ENCODE measurements at places on chromosomes 6 and 20.

GRCh38 chr6:134850721-134851305 lies 99.1 kb downstream of the ALDH8A1 start:
- no peak for DNase-seq

GRCh38 chr6:73121421-73121993 lies 103.8 kb downstream of the KHDC1L start:
- DNase-seq = no peak

DNA sequence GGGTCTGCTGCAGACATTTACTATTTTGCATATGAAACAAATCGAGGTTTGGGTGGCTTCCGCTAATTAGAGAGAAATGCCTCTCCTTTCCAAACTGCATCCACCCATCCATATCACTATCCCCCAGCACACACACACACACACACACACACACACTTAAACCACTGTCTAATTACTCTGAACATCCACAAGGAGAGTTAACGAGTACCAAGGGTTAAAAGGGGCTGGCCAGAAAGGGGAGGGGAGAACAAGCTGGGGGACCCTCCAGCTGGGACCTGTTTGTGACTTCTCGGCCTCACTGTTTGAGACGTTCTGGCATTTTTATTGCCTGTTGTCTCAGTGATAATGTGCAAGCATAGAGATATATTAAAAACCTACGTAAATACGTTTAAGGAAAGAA lies 261.2 kb downstream of the FOXC1 start:
- DNase-seq = no peak

GRCh38 chr6:24967211-24967610 lies 31.5 kb upstream of the RIPOR2 start:
- DNase-seq = no peak

- no peak for DNase-seq
Measured at GRCh38 chr6:48678390-48678789, 567.4 kb upstream of the PTCHD4 start.

DNA sequence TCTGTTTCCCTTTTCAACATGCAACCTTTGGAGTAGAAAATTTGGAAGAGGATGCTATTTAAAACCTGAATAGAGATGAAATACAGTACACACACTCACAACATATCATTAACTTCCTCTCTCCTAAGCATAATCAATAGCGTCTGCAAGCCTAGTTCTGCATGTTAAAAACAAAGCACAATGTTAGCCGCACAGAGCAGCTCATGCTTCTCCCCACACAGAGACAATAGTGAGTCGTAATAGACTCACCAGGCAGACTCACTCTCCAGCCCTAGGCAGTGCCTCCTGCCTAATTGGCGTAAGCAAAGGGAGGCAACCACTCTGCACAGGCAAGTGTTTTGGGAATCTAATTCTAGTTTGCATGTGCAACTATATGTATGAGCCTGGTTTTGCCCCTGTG lies 45.8 kb upstream of the ARID1B start:
- no peak for DNase-seq

DNA sequence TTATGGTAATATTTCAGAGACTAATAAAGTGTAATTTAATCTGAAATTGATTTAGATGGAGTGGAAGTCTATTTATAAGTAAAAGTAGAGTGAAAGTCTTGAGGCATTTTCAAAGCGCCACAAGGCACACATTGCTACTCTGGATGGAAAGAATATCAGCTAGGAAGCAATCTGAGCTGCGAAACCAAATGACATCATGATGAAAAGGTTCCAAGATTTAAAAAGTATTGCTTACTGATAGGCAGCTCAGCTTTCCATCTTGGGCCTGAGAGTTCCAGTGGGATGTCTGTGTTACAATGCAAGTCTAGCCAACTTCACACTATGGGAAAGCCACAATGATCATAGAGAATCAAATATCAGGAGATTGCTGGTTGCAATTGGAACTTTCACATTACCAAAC lies 126.9 kb upstream of the VGLL2 start:
- DNase-seq = no peak

DNA sequence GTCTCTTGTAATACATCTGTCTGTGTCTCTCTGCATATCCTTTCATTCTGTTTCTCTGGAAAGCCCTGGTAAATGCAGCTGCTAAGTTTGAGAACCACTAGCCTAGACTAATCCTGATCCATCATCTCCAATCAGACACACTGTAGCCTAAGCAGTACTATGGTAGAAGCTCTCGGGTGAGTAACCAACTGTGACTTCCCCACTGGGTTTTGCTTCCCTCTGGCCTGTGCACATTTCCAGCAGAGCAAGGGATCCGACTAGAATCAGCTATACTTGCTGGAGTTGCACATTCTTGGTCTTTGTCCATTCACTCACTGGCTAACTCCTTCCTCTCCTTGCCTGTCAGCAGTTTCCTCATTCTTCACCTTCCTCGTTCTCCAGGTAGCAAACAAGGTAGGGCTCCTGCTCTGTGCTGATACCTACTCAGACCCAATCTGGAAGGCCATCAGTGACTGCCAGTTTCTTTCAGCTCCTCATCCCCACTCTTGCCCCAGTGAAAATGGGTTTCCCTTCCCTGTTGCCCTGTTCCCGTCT lies 184.2 kb downstream of the PLCB4 start:
- DNase-seq = no peak

- no peak for DNase-seq
Measured at GRCh38 chr6:125002406-125002741, 40.1 kb downstream of the RNF217 start.

DNA sequence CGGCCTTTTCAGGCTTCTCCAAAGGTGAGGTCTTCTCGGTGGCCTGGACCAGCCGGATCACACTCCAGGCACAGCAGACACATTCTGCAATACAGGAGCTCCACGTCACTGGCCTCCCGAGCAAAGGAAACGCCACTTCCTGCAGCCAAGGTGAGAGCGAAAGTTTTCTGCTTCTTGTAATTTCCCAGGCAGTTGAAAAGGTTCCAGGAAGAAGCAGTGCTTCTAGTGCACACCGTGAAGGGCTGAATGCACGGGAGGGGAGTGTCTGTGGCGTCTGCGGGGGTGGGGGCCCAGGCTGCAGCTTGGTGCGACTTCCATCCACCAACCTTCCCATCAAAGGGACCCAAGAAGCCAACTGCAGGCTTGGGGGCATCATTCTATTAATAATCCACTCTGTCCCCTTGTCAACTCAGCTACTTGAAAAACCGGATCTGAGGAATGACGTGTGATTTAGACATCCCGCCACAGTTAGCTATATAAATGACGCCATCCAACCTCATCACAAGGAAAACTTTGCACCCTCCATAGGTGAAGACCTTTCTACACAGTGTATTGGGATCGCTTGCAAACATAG lies 61.1 kb downstream of the NFATC2 start:
- DNase-seq = no peak

DNA sequence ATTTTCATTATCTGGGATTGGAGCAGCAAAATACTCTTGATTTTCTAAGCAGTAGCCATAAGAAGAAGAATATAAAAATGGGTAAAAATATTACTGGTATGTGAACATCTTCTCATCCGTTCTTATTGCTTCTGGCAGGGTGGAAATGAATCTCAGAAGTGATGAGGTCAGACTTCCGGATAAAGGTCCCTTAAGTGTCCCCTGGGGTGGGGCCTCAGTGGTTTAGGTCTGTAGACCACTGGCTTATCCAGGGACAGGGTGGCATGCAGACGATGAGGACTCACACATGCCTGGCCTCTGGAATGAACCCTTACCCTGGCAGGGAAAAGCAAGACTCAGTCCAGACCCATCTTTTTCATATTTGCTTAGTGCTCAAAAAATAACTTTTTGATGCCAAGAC lies 143.3 kb downstream of the UST start:
- DNase-seq = no peak

DNA sequence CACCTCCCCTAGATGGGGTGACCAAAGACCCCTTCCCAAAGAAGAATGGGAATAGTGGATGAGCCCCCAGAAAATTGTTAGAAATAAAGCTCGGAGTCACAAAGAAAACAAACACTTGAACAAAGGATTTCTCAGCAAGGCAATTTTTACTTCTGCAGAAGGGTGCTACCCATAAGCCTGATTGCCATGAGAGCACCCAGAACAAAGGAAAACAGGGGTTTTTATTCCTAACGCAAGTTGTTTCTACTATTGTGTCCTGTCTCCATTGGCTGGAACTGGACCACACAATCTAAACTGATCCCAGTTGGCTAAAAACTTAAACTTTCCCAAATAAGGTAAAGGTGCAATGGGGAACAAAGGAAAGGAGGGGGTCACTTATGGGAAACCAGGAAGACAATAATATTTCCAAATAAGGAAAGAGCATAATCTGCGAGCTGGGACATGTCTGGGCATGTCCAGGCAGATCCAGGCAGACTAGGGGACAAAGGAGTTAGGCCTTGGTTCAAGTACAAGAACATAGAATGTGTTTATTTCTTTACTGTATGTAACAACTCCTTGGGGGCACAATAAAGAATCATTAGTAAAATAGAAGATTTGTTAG lies 20.0 kb downstream of the HLA-B start:
- DNase-seq = no peak

GRCh38 chr6:35165630-35166071 lies 24.5 kb upstream of the TCP11 start:
- DNase-seq = no peak

DNA sequence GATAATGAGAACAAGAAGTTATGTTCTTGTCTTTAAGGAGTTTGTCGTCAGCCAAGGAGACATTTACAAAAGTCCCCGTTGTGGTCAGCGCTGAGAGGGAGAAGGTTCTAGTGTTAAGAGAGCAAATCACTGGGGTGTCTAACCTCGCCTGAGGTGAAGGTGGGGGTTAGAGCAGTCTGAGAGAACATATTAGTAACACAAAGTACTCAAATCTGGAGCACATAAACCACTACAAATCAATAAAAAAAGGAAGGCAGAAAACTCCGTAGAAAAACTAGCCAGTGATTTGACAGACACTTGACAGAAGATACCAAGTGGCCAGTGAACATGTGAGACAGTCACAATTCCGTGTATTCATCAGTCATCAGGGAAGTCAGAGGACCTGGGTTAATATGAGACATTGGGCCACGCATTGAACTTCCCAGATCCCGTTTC lies 45.4 kb downstream of the CDS2 start:
- no peak for DNase-seq

DNA sequence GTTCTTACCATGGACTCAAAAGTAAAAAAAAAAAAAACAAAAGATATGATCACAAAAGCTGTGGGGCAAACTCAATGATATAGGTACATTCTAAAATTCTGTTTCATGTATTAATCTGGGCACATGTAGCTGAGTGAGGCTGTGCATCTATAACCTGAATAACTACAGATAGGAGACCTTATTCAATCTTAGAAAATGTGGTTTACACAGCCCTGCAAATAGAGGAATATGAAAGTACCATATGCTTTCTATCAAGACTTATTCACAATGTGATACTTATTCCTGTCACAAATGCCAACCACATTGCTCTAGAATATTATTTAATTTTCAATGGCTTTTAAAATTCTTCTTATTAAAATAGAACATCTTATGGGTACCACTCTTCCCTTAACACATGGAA lies 3.1 kb upstream of the SPACA1 start:
- DNase-seq = no peak

DNA sequence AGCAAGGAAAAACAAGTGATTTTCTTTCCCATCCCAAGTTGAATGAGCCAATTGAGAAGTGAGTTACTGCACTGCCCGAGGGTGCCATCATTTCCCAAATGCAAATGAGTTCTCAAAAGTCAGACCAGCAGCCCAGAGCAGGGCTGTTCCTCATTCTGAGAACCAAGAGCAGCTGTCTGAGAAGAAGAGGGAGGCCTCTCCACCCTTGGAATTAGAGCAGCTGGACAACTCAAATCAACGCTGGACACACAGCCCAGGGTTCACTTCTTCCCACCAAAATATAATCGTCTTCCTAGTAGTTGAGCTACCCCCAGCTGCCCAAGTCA lies 4.6 kb upstream of the PREX1 start:
- DNase-seq = no peak

DNA sequence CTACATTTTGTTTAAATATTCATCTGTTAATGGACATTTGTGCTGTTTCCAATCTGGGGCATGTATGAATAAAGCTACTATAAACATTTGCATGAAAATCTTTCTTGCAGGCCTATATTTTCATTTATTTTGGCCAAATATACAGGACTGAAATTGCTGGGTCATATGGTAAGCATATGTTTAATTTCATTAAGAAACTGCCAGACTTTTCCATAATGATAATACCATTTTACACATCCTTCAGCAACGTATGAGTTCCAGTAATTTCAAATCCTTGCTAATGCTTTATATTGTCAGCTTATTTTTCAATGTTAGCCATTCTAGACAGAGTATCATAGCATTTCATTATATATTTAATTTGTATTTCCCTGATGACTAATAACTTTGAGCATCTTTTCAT lies 51.0 kb downstream of the GPR6 start:
- DNase-seq = no peak

GRCh38 chr20:12410783-12411182 lies 493.1 kb downstream of the BTBD3 start:
- no peak for DNase-seq

GRCh38 chr6:170128346-170128745 lies 162.5 kb downstream of the DLL1 start:
- DNase-seq = no peak

DNA sequence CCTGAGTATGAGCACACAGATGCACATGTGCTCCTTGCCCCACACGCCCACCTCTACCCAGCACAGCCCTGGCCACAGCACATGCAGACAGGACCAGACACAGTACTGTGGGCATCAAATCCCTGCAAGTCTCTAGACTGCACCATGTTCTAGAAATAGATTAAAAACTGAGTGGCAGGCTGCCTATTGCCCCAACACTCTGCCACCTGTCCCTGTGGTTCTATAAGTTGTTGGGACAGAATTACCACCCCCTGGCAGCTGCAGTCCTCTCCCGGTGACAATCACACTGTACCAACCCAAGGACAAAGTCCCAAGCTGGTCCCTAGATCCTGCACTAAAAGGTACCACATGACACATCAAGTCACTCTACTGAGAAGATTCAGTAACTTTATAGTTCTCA lies 70.2 kb downstream of the B3GAT2 start:
- no peak for DNase-seq

DNA sequence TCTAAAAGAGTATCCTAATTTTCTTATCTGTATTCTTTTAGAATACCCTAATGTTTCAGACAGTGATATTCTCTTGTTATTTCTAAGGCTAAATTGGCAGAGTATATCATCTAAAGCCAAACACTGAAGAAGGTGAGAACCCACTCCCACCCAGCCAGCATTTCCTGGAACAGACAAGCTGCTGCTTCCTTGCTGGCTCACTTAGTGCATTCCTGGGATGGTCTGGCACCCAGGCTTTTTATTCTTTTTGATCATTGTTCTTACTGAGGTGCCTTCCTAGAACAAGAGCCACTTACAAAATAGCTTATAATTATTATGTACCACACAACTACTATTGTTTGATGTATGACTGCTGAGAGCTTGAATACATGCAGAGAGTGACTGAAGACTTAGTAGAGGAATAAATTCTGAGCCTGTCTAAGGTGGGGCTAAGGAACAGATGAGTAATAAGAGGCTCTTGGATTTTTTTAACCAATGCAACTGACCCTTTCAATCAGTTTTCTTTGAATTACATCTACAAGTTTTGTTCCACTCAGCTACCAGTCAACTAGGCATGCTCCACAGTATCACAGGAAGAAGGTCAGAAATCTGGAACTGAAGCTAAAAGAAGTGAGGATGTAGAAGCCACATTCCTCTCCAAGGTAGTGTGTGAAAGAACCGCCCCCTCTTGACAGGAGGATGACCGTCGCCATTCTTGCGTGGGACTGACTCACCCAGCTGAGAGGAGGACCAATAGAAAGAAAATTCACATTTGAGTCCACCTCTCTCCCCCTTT lies 30.1 kb downstream of the PRPH2 start:
- DNase-seq = no peak
